ENCODE measurements at places on chromosomes 3 and 15.

DNA sequence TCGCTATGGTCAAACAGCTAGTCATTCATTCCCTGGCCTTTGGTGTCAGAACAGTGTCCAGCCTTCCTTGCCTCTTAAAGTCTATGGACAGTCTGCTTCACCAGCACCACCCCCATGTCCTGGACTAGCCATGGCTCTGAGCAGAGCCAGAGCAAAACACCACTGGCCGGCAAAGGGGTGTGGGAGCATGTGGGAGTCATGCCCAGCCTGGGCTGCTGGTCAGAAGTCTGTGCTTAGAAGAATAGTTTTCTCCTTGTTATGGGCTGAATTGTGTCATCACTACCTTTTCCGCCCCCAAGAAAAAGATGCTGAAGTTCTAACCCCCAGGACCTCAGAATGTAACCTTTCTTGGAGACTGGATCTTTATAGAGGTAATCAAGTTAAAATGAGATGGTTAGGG, 132.9 kb upstream of the LPP start:
- DNase-seq, result no peak

- DNase-seq, result no peak
These were observed 132.2 kb downstream of the WDR72 start for GRCh38 chr15:53627279-53627678.

- DNase-seq, result peak; percentile 87
These were observed 21.1 kb upstream of the PLXND1 start for GRCh38 chr3:129627350-129628168.

DNA sequence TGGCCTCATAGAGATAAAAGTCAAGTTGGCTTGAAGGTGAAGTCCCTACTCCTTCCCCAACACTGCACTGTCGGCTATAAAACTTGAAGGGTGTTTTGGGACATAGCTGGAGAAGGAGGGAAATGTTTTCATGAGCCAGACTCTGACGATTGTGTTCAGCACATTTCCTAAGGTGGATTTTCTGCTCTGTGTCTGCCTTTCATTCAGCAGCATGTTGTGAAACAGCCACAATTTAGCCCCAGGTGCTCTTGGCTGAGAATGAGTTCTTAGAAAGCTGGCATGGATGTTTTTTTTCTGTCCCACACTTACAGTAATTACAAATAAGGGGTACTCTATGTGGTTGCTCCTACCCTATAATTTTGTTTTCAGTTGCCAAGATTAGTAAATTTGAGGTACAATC, 492.4 kb downstream of the MCTP2 start:
- DNase-seq, result no peak

DNA sequence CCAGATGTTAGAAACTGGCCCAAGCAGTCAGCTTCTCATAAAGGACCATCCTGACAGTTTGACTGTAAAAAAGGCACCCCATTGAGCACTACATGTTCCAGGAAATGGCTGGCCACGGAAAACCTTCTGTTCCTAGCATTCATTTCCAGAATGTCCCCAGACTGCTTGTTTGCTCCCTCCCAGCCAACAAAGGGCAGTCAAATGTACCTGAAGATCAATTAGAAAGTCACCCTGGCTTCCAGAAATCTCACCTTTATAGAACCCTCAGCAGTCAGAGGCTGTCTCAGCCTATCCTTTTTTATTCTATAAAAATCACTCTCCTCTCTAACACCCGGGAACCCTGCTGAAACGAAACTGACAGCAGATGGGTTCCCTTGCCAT, 784 bp upstream of the SAMMSON start:
- no peak for DNase-seq

- DNase-seq, result peak; percentile 64
These were observed 23.9 kb upstream of the SLTM start for GRCh38 chr15:58957101-58957973.

- no peak for DNase-seq
These were observed 123.9 kb downstream of the MAGI1 start for GRCh38 chr3:65914740-65915367.

GRCh38 chr3:88263417-88264100, 113.8 kb downstream of the C3orf38 start:
- no peak for DNase-seq

- no peak for DNase-seq
These were observed 39.8 kb downstream of the SST start for GRCh38 chr3:187630404-187630803.

- peak; percentile 83 for DNase-seq
These were observed 24.7 kb upstream of the KLHL6 start for GRCh38 chr3:183579967-183580900.

DNA sequence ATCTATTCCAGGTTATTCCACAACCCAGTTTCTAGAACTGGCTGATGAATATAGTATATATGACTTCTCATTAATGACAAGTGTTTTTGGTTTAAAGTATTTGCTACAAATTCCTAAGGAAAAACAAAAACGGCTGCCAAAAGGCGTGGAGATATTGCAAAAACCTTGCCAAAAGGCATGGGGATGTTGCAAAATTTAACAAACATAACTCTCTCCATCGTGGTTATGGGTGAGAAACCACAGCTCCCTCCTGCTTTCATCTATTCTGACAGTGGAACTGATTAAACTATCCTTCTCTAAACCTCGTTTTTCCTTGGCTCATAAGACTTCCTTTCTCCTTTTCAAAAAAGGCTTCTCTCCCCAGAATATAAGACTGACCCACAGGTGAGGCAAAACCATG, 342.0 kb upstream of the PDZRN3 start:
- DNase-seq, result no peak

DNA sequence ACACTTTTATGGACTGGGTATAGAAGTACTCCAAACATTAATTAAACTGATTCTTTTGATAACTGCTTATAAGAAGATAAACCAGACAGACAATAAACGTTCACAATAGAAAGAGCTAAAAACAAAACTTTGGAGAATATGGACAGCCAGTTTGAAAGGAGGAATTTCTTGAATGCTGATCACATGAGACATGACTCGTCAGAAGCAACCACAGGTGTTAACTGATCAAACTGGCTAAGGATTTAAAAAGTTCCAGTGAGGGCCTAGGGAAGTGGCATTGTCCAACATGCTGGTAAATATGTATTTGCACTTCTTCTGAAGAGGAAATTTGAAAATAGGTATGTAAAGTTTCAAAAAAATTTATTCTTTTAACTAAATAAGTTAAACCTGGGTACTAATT, 29.4 kb upstream of the AP3B2 start:
- DNase-seq, result no peak

DNA sequence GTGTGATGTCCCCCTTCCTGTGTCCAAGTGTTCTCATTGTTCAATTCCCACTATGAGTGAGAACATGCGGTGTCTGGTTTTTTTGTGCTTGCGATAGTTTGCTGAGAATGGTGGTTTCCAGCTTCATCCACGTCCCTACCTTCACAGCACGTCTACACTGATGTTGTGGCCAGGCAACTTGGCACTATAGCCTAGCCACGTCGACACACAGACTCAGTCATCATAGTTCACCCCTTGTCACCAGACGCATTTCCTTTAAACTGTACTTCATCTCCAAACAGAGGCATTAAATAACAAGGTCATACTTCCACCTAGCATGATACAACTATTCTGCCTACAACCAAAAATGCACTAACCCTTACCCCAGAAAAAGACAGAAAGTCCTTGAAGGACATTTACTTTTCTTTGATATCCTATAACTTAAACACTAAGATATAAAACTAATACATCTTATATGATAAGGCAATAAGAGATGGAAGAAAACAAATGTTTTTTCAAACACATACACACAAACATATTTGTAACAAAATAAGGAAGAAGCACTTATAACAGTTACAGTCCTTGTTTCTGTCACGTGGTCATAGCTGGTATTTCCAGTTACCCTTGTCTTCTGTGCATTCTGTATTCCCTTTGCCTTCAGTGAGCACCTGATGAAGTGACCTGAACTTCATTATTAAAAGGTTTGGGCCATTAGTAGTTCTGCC, 121.4 kb downstream of the KLF13 start:
- no peak for DNase-seq

- peak; percentile 73 for DNase-seq
These were observed 10.9 kb downstream of the MESP1 start for GRCh38 chr15:89740137-89740536.

Measured in testis (tissue), 5 donors.